ENCODE measurements at places on chromosomes 7 and 10.

DNA sequence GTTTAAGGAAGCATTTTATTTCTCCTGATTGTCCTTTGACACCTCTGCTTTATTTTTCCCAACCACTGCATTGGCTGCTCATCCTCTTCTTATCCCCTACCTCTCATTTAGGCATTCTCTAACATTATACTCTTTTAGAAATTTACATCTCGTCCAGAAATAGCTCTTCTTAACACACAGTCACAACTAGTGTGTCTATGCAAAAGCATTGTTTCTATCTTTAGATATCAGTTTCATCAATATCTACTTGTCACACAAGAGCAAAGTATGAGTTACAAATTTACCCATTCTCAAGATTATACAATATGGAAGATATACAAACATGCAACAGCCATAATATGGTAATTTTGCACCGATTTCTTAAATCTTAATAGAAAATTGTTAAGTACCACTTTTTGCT lies 35.7 kb upstream of the MDFIC start:
- H3K4me3 ChIP-seq: no peak overlapping the region
- no peaks in the 10 kb centered on the region for H3K36me3 ChIP-seq
- no peak for DNase-seq
- H3K27ac ChIP-seq: no peak overlapping the region
- no peaks in the 10 kb centered on the region for H3K27me3 ChIP-seq
- no peaks in the 10 kb centered on the region for H3K4me1 ChIP-seq

DNA sequence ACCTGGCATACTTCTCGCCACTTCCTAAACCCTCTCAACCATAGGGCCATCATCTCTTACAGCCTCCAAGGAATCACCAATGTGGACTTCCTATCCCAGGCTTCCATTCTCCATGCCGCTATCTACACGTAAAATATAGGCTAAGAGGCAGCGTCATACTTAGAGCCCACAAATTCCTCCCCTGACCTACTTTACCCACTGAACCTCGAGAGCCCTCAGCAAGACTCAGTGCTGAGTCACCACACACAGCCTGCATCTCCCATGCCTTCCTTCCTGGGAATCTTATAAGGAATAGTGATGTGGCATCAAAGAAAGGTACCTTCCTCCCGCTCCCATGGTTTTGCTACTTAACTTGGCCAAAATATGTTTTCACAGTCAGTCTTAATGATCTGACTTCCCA lies 435.6 kb upstream of the NFE2L3 start:
- no peak overlapping the region for H3K27ac ChIP-seq
- H3K4me3 ChIP-seq: no peak overlapping the region
- no peaks in the 10 kb centered on the region for H3K4me1 ChIP-seq

- no peaks in the 10 kb centered on the region for H3K27me3 ChIP-seq
- no peaks in the 10 kb centered on the region for H3K4me1 ChIP-seq
- no peak overlapping the region for H3K4me3 ChIP-seq
- DNase-seq: no peak
Observed at GRCh38 chr7:142568435-142569097, 180.7 kb upstream of the PRSS1 start.

DNA sequence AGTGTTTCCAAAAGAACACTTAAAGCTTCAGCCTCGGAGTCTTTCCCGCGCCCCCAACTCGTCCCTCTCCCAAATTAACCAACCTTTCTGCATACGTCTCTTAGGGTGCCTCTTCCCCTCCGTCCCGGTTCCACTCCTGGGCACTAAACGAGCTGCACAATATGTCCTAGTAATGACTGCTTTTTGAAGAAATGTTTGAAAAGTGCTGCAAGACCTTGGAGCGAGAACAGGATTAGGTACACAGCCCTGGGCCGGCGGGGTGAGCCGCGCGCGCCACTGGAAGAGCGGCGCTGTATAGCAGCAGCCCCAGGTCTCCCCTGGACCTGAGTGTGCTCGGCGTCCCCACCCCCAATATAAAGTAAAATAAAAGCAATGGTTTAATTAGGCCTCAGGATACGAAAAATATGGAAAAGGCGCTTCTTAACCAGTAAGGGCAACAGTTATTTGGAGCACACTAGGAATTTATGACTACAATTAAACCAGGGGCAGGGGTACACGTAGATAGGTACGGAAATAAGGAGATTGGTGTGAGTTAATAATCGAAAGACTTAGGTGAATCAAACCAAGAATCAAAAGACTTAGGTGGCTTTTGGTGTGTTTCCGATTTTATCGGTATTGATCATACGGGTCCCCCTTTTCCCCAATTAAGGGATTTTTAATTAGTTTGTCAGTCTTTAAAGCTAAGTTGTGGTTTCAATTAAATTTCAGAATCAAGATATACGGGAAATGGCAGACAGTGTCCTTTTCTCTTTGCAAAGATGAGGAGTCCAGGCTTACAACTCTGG lies 1.9 kb downstream of the TET1 start:
- no peaks in the 10 kb centered on the region for H3K27me3 ChIP-seq
- H3K4me3 ChIP-seq: peak overlapping the region; percentile 99
- peak overlapping the region; percentile 76 for H3K27ac ChIP-seq
- no peaks in the 10 kb centered on the region for H3K4me1 ChIP-seq

- H3K4me1 ChIP-seq: peaks cover 3% of the 10 kb centered on the region
- no peaks in the 10 kb centered on the region for H3K36me3 ChIP-seq
- DNase-seq: no peak
Observed at GRCh38 chr10:129259128-129259815, 207.8 kb upstream of the MGMT start.

DNA sequence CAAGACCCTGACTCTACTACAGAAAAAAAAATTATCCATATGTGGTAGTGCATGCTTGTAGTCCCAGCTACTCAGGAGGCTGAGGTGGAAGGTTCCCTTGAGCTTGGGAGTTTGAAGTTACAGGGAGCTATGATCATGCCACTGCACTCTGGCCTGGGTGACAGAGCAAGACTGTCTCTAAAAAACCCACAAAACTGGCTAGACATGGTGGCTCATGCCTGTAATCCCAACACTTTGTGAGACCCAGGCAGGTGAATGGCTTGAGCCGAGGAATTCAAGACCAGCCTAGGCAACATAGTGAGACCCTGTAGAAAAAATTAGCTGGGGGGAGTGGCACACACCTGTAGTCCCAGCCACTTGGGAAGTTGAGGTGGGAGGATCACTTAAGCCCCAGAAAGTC lies 32.9 kb upstream of the CHST3 start:
- no peak overlapping the region for H3K27ac ChIP-seq
- H3K36me3 ChIP-seq: no peaks in the 10 kb centered on the region
- no peaks in the 10 kb centered on the region for H3K4me1 ChIP-seq
- H3K27me3 ChIP-seq: no peaks in the 10 kb centered on the region
- DNase-seq: no peak
- H3K4me3 ChIP-seq: no peak overlapping the region

GRCh38 chr7:4661871-4662270 lies 20.2 kb upstream of the FOXK1 start:
- H3K27me3 ChIP-seq: no peaks in the 10 kb centered on the region
- no peak overlapping the region for H3K27ac ChIP-seq
- no peak for DNase-seq
- H3K4me1 ChIP-seq: peaks cover 6% of the 10 kb centered on the region

- H3K27ac ChIP-seq: no peak overlapping the region
- no peaks in the 10 kb centered on the region for H3K36me3 ChIP-seq
- no peak overlapping the region for H3K4me3 ChIP-seq
- no peaks in the 10 kb centered on the region for H3K4me1 ChIP-seq
Observed at GRCh38 chr7:94055963-94056362, 51.8 kb upstream of the BET1 start.

DNA sequence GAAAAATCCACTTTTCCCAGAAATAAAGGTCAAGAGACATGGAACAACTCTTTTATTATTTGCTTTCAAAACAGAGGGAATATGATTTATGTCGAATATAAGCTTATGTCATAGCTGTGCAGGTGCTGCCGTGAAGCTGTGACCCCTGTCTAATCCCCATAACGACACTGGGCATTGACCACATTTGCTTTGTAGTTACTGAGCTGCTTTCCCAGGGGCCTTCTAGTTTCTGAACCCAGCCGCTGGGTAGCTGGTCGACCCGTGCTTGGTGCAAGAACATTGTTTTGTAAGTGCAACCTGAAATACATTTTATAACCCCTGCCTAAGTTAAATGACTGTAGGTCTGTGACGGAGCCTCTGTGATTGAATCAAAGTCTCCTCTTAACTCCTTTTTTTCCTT lies 144.9 kb upstream of the HDAC9 start:
- no peak for DNase-seq
- H3K36me3 ChIP-seq: no peaks in the 10 kb centered on the region
- H3K4me1 ChIP-seq: peaks cover 9% of the 10 kb centered on the region
- no peak overlapping the region for H3K27ac ChIP-seq
- no peak overlapping the region for H3K4me3 ChIP-seq

- H3K36me3 ChIP-seq: no peaks in the 10 kb centered on the region
- H3K27ac ChIP-seq: peak overlapping the region; percentile 23
- H3K27me3 ChIP-seq: no peaks in the 10 kb centered on the region
- H3K4me3 ChIP-seq: no peak overlapping the region
- no peak for DNase-seq
- H3K4me1 ChIP-seq: no peaks in the 10 kb centered on the region
Observed at GRCh38 chr10:61877887-61878739, 23.4 kb upstream of the ARID5B start.

- no peaks in the 10 kb centered on the region for H3K27me3 ChIP-seq
- no peak for DNase-seq
- H3K27ac ChIP-seq: no peak overlapping the region
- no peak overlapping the region for H3K4me3 ChIP-seq
- peaks cover 7% of the 10 kb centered on the region for H3K4me1 ChIP-seq
Observed at GRCh38 chr10:12975906-12976305, 25.6 kb downstream of the CCDC3 start.

DNA sequence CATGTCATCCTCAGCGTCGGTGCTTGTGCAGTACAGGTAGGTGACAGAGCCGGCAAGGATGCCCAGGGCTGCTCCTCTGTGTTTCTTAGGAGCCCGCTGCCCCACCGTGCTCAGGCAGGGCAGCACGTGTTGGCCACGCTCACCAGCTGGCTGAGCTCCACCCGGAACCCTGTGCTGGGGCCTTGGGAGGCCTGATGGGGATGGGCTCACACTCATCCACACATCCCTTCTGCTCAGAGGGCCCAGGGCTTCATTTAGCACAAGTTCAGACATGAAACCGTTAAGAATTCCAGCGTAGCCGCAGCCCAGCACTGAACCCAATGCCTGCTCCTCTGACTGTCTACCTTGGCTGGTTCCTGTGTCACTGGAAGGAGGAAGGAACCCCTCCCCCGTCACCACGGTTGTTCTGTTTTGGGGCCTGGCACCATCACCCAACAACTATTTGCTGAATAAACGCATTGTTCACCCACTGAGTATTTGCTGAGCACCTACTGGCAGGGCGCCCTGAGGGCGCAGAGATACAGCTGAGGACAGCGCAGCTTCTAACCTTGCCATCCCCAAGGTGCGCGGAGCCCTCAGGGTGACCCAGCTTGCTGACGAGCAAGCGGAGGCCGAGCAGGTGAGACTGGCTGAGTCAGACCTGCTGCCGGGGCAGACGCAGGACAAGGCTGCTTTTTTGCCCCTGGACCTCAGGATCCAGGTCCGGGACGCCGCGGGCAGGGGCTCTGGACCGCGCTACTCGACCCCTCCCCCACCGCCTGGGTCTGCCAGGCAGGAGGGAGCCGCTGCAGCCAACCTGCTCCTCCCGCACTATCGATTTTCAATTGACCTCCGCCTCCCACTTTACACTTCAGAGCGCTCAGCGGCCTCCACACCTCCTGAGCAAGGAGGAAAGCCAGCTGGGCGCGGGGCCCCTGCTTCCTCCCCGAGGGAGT lies 50.6 kb upstream of the RET start:
- DNase-seq: no peak
- no peaks in the 10 kb centered on the region for H3K36me3 ChIP-seq
- H3K27ac ChIP-seq: no peak overlapping the region

DNA sequence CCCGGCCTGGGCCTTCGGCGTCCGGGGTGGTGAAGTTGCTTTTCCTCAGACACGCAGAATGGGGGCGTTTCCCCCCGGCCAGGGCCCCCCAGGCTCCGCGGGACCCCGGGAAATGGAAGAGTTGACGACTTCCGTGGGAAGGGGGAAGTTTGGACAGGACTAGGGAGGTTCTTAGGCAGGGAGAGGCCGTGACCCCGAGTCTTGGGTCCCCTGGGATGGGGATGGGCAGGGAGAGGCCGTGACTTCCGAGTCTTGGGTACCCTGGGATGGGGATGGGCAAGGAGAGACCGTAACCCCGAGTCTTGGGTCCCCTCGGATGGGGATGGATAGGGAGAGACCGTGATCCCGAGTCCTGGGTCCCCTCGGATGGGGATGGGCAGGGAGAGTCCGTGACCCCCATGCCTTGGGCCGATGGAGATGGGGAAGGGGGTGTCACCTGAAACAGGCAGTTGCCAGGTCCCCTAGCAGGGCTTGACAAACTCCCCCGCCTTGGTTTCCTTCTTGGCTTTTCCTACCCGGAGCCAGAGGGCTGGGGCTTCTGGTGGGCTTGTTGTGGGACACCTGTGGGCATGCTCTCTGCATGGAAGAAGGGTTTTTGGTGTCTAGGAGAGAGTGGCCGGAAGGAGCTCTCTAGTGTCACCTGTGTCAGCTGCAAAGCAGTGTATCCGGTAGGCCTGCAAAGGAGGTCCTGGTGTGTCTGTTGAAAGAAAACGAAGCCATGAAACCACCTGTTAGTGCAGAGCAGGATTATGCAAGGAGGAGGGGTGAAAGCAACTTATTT lies 1.1 kb downstream of the TRRAP start:
- H3K36me3 ChIP-seq: no peaks in the 10 kb centered on the region
- DNase-seq: peak; percentile 77
- no peaks in the 10 kb centered on the region for H3K27me3 ChIP-seq
- peak overlapping the region; percentile 98 for H3K27ac ChIP-seq

DNA sequence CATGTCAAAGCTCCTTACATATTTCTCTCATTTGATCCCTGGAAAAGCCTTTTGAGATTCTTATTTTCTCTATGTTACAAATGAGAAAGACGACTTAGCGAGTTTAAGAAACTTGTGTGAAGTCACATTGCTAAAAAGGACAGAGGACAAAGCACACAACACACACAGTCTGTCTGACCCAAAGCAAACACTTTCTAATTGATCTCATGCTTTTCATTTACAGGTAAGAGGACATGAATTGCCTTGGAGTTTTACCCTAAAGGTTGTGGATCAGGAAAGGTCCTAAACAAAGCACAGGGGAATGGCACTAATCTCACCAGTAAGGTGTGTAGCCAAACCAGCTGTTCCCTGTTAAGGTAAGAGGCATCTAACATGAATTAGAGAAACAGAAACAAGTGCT lies 18.7 kb downstream of the SLC35G1 start:
- H3K27me3 ChIP-seq: no peaks in the 10 kb centered on the region
- H3K4me1 ChIP-seq: peaks cover 2% of the 10 kb centered on the region
- peak overlapping the region; percentile 28 for H3K27ac ChIP-seq

GRCh38 chr10:90171014-90171722 lies 469.8 kb downstream of the KIF20B start:
- DNase-seq: no peak
- H3K36me3 ChIP-seq: no peaks in the 10 kb centered on the region
- H3K4me1 ChIP-seq: no peaks in the 10 kb centered on the region

DNA sequence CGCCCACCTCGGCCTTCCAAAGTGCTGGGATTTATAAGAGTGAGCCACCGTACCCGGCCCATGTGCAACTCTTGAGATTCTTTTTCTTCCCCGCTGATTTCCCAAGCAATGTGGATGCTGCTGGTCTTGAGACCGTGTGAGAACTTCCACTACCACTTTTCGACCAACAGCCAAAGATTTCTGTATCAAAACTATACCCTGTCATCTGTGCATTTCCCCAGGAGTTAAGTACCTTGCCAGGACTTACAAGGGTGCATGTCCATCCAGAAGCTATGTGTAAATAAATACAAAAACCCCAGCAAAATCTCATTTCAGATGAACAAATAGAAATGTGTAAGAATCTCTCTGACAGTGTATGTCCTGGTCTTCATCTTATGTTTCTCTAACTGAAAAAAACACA lies 9.9 kb upstream of the GALNT11 start:
- H3K4me1 ChIP-seq: no peaks in the 10 kb centered on the region
- H3K36me3 ChIP-seq: no peaks in the 10 kb centered on the region
- no peak for DNase-seq
- no peak overlapping the region for H3K4me3 ChIP-seq
- no peaks in the 10 kb centered on the region for H3K27me3 ChIP-seq
- no peak overlapping the region for H3K27ac ChIP-seq

Measured in hepatocyte (in vitro differentiated cells).